ENCODE measurements at places on chromosomes 3 and 15.

GRCh38 chr3:106577241-106577640 is 708.4 kb upstream of the CBLB start:
- DNase-seq, result no peak

DNA sequence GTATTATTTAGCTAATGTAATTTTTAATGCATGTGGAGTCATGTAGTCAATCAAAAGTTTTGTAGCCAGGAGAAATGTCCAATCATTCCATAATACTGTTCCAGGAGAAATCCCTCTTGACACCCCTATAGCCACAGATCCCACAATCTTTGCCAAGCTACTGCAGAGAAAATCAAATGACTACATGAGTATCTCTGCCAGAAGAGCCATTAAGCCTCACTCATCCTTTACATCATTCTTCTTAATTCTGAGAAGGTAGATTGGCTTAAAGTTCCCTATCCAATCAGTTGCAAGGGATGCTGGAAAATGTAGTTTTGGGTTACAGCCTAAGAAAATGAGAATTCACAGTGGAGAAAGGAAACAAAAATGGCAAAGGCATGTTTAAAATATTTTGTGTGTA is 502.1 kb downstream of the ZBBX start:
- no peak for DNase-seq

DNA sequence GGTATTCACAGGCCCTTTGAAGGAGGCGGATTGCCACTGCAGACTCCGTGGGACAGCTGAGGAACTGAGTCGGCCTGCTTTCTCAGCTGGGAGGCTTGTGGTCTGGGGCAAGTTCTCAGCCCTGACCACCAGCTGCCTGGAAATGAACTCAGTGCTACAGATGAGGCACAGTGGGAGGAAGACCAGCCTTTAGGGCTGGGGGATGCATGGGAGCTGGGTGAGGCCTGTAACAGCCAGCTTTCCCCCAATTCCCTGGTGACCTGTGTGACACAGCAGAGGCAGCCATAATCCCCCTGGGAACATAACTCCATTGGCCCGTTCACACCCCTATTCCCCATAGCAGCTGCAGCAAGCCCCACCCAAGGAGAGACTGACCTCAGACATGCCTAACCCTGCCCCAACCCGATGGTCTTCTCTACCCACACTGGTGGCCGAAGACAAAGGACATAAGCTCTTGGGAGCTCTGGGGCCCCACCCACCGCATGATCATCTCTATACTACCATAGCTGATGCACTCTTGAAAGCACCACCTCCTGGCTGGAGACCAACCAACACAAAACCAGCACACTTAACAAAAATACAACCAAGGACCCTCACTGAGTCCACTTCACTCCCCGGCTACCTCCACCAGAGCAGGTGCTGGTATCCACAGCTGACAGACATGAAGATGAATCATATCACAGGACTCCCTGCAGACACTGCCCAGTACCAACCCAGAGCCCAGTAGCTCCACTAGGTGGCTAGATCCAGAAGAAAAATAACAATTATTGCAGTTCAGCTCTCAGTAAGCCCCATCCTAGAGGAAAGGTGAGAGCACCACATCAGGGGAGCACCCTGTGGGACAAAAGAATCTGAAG is 24.9 kb downstream of the ZMAT3 start:
- DNase-seq, result no peak

DNA sequence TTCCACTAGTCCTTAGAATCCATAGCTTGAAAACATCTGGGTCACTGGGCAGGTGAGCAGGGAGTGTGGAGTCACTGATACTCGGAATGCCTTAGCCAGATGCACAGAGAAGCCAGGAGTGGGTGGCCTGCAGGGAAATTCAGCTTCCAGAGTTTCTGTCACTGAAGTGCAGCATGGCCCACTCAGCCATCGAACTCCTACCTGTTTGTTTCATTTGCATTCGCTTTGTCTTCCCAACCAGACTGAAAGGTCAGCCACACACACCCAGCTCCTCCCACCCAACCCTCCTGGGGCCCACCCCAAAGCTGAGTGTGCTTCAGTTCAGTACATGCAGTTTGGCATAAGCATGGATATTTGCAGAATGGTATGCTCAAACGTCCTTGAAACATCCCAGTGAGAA is 124.5 kb upstream of the ATP10A start:
- no peak for DNase-seq
